ENCODE measurements at places on chromosomes 6 and 20. TPM values are rescaled to one million over a fixed set of nuclear protein-coding genes. Genes with fewer than 3 reads are reported as not detected.

The IL17F gene
- total RNA-seq: not detected

The GHRH gene
- total RNA-seq: not detected

The MYL9 gene
- 7.6 TPM for total RNA-seq

The IRF4 gene
- total RNA-seq: 0.29 TPM

The OR2J3 gene
- under 0.01 TPM for total RNA-seq

The SYCP2L gene
- not detected for total RNA-seq

The RAB44 gene
- total RNA-seq: under 0.01 TPM

The PTCRA gene
- not detected for total RNA-seq

The PI3 gene
- total RNA-seq: not detected

The RIN2 gene
- 111 TPM for total RNA-seq

The FAM209B gene
- total RNA-seq: not detected

The FAXC gene
- total RNA-seq: 0.19 TPM
